ENCODE measurements at places on chromosomes 6 and 20.

- peak; percentile 26 for DNase-seq
Observed at GRCh38 chr6:107132330-107132954, 17.1 kb upstream of the BEND3 start.

DNA sequence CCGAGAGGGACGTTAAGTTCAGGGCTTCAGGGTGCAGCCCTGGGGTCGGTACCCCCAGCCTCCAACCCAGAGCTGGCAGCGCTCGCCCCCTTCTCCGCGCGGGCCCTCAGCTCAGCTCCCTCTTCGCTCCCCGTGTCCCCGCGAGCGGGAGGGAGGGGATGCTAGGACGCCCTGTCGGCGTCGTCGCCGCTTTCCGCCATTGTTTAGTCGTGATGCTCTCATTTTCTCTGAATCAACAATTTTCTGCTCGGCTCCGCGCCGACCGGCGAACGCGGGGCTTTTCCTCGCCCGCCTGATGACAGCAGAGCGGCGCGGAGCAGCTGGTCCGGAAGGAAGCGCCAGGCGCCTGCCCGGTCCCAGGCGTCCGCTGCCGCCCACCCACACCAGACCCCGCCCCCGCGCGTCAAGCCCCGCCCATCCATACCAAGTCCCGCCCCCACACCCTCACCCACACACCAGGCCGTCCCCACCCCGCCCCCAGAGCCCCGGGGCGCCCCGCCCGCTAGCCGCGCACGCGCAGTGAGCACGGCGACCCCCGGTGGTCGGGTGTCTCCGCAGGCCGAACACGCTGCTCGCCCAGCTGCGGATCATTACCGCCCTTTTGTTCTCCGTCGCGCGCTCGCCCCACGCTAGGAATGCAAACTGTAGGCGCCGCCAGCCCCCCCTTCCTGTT, 50.1 kb upstream of the SLC32A1 start:
- DNase-seq, result peak; percentile 80

DNA sequence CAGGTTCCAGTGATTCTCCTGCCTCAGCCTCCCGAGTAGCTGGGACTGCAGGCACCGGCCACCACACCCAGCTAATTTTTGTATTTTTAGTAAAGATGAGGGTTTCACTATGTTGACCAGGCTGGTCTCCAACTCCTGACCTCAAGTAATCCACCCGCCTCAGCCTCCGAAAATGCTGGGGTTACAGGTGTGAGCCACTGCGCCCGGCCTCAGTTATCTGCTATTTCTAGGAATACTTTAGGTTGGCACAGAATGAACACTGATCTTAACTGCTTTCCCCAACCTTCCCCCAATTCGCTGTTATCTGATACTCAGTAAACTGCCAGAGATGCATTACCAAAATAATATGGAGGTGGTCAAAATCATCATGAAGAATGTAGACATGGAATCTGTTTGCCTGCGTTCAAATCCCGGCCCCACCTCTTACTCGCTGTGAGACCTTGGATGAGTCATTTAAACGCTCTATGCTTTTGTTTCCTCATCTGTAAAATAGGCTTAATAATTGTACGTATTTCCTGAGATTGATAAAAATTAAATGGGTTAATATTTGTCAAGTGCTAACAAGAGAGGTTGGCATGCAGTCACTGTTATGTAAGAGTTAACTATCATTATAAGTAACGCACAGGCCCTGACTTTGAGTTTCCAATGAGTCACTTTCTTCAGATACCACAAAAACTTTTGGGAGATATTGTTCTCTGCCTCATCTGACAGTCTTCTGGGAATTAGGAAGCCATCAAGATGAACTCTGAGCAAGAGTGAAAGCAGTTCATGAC, 44.5 kb upstream of the NCOA3 start:
- DNase-seq, result no peak

GRCh38 chr20:24736131-24736843, 212.8 kb upstream of the CST7 start:
- no peak for DNase-seq

DNA sequence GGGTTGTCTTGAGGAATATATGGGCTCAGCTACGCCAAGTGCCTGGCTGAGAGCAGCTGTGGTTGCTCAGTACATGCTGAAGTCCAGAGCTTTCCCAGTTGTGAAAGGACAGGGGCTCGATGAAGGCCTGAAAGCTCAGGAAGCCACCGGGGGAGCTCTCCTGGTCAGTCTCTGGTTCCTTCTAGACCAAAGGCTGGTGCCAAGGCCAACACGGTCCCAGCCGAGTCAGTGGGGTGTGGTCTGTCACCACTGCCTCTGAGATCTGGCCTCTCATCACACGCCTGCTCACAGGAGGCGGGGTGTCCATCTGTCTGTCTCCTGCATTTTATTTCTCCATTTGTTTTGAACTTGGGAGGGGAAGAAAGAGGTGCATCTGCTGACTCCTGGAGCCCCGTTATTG, 4.9 kb upstream of the FAM83C start:
- DNase-seq, result no peak

GRCh38 chr6:33633462-33634158, 12.5 kb downstream of the ITPR3 start:
- peak; percentile 35 for DNase-seq

DNA sequence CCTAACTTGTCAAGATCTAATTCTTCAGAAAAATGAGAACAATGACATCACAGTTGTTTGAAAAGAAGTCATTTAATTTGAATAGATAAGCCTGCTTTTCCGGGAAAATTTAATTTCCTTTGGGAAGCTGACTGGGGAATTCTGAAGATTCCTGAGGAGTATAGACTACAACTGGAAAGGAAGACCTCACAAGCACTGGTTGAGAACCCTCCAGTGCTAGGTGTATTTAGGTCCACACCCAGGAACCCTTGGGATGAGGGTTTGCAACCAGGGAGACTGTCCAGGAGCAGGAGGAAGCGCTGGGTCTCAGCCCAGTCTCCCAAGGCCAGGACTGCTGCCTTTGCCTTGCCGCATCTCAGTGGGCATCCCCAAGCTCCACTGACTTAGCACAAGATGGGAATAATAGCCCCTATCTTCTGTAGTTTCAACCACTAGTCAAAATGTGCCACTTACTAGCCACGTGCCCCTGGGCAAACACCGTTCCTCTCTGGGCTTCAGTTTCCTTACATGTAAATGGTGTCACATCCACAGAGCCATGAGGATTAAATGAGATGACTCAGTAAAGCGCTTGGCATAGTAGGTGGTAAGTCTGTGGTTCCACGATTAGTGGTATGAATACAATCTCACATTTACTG, 6.9 kb upstream of the CD93 start:
- DNase-seq, result no peak

DNA sequence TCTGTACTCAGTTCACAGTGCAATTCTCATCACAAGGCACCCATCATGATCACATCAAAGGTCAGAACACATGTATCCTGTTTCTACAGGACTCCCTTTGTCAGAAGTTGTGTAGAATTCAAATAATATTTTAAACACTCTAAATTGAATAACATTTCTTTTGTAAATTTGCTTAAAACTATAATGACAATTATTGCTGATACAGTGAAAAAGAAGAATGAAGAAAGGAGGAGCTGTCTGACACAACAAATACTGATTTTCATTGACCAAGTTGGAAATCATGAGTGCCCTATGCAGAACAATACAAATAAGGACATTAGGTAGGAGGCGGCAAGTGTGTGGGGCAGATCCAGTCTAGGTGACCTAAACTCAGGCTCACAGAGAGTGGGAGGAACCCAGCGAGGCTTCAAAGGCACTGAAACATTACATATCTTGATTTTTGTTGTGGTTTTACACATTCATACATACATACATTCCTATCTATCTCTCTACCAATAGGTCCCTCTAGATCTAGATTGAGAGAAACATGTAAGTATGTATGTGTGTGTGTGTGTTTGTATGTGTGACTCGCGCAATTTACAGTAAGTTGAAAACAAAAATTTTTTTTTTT, 79.2 kb upstream of the SLC2A12 start:
- DNase-seq, result no peak

- DNase-seq, result no peak
Observed at GRCh38 chr20:6588296-6588695, 179.2 kb upstream of the BMP2 start.

- DNase-seq, result no peak
Observed at GRCh38 chr20:13249118-13249797, 28.2 kb downstream of the ISM1 start.

DNA sequence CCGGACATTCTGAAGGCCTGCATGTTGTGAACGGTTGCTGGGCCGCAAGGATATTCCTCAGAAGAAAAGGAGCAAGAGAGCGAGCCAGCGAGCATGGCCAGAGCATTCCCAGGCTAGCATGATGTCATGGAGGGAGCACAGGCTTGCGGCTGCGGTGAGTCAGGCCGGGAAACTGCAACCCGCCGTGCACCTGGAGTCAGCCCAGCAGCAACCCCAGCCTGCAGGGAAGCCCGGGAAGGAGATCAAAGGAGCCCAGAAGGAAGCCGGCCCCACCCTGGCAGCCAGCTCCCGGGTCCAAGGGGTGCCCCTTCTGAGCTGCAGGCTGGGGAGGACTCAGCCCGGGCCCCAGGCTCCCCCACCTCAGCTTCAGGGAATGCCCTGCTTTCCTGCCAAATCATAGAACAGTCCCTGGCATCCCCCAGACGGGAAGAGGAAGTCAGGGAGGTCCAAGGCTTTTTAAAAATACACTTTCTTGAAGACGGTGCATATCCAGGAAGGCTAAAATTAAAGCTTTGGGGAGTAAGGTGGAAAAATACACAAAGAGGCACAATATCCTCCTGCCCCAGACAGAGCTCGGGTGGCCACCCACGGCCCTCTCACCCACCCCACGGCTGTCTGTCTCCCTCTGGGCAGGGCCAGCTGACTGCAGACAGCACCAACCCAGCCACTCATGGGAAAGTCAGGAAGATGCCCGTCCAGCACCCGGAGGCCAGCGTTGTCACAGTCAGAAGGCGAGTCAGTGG, 53.7 kb downstream of the BMP7 start:
- DNase-seq, result no peak

DNA sequence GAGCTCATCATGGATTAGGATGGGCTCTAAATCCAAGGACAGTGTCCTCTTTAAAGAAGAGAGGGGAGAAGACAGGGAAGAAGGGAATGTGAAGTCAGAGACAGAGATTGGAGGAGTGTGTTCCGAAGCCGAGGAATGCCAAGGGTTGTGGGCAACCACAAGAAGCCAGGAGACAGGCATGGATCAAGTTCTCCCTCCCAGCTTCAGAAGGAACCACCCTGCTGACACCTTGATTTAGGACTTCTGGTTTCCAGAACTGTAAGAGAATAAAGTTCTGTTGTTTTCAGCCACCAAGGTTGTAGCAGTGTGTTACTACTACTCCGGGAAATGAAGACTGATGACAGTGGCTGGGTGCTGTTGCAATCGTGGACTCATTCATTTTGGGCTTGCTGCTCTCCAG, 120.1 kb downstream of the RPS12 start:
- DNase-seq, result no peak

DNA sequence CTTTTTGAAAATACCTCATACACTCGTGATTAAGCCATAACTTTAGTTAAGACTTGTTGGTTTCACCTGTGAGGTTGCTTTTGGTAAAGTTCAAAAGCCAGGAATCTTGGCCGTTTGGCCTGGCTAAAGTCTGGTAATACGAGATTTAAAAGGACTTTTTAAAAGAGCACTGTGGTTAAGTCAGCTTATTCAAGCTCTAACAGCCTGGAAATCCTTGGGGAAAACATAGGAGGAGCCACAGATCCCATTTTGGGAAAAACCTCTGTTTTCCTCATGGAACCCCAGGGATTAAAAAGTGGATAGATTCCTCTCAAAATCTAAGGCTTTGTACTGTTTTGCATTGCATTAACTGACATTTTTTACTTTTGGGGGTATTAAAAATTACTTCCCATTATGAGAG, 13.7 kb upstream of the SLC22A16 start:
- no peak for DNase-seq

- DNase-seq, result peak; percentile 61
Observed at GRCh38 chr20:47220161-47220582, 136.3 kb downstream of the ZMYND8 start.

DNA sequence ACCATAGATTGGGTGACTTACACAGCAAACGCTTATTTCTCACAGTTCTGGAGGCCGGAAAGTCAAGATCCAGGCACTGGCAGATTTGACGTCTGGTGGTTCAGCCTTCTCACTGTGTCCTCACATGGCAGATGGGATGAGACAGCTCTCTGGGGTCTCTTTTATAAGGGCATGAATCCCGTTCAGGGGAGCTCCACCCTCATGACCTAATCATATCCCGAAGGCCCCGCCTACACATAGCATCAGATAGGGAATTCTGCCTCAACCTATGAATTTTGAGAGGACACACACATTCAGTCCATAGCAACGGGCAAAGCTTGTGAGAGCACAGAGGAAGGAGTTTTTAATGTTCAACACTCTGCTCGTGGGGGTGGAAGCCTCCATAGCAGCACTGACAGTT, 27.5 kb downstream of the DAAM2 start:
- no peak for DNase-seq

- no peak for DNase-seq
Observed at GRCh38 chr6:107582086-107582485, 92.2 kb downstream of the SOBP start.

- peak; percentile 18 for DNase-seq
Observed at GRCh38 chr20:60055740-60056139, 97.5 kb downstream of the CDH26 start.

GRCh38 chr20:3218307-3218988, 9.2 kb downstream of the ITPA start:
- peak; percentile 77 for DNase-seq

- DNase-seq, result no peak
Observed at GRCh38 chr6:136795386-136795785, 3.1 kb upstream of the MAP3K5 start.

- DNase-seq, result no peak
Observed at GRCh38 chr6:63460971-63461370, 111.3 kb upstream of the LOC128125822 start.

DNA sequence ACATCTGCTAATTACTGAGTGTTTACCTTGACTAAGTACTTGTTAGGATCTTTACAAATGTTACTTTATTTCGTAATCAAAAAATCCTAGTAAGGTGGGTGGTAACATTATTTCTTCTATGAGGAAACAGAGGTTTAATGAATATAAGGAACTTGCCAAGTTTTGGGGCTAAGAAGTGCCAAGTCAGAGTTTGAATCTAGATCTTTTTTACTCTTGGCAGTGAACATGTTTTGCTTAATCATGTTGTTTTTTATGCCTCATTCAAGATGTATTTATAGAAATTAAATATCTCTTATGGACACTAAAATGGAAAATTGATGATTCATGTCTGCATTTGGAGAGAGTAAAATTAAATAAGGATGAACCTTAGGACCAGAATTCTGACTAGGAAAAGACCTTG, 393.7 kb downstream of the UTRN start:
- DNase-seq, result no peak

DNA sequence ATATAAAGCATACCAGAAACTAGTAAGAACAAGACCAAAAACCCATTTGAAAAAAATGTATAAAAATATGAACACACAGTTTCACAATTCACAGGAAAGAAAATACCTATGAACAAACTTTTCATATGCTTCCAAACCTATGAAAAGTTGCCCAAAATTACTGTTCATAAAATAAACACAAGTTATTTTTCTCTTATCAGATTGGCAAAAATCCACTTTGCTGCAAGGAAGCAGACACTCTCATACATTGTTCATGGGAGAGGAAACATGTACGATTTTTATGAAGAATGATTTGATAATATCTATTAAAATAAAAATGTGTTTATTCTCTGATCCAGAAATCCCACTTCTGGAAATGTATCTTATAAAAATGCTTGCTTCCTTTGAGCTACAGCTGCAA, 40.0 kb upstream of the OCSTAMP start:
- no peak for DNase-seq
